ENCODE measurements at places on chromosomes 12 and 14.

DNA sequence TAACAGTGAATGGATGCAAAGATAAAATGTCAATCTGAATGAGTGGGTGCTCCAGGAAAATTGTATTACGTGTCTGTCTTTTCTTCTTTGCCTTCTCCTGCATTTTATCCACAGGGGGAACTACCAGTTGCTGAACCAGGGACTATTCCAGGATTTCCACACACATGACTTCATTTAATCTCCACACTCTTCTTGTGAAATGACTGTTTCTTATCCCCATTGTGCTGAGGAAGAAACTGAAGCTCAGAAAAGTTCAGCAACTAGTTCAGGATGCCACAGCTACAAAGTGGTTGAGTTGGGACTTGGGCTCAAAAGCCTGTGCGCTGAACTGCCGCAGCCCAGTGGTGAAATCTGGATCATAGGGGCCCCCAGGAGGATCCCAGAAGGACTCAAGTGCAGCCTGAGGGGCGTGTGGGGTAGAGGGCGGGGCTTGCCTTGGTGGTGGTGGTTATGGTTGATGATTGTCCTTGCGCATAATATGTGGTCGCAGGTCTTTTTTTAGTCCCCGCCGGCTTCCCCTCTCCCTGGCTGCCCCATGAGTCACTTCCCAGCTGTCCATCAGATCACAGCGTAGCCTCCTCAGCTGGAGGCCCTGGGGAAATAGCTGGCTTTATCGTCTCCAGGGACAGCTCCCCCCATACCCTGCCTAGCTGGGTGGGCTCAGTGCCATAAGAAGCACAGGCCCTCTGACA is 235.2 kb upstream of the CRY1 start:
- no peak for DNase-seq

DNA sequence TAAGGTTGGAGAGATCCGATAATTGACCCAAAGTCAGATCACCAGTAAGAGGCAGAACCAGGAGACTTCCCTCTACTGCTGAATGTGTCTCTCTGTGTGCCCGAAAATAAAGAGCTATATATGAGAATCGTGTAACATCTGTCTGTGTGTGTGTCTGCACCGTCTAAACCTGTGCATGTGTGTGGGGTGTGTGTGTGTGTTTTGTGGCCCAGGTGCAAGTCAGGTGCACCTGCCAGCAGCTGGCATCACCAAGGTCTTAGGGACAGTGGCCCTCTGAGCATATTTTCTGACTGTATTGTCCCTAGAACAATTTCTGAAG is 24.7 kb upstream of the KRT78 start:
- no peak for DNase-seq

DNA sequence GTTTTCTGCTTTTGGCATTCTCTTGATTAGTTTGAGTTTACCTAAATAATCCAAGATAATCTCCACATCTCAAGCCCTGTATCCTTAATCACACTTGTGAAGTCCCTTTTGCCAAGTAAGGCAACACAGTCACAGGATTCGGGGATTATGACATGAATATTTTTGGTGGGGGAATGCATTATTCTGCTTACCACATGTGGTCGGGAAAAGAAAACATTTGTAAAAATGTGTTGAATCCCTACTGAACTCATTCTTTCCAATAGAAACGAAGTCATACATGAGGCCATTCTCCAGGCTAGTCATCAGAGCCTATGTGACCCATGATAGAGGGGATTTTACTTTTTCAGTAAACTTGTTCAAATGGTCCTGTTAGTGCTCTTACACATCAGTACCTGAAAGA is 58.5 kb upstream of the PRICKLE1 start:
- DNase-seq = no peak

- DNase-seq = peak; percentile 57
Observed at GRCh38 chr12:30926243-30927221, at the start of gene TSPAN11. Gene TSPAN11 (plus strand): TSS chr12:30926748. CDS start chr12:30953992, 27,244 bp downstream.

- no peak for DNase-seq
Observed at GRCh38 chr12:71846322-71846940, 6.9 kb downstream of the TBC1D15 start.

- no peak for DNase-seq
Observed at GRCh38 chr14:103064978-103065377, 7.6 kb upstream of the CDC42BPB start.

DNA sequence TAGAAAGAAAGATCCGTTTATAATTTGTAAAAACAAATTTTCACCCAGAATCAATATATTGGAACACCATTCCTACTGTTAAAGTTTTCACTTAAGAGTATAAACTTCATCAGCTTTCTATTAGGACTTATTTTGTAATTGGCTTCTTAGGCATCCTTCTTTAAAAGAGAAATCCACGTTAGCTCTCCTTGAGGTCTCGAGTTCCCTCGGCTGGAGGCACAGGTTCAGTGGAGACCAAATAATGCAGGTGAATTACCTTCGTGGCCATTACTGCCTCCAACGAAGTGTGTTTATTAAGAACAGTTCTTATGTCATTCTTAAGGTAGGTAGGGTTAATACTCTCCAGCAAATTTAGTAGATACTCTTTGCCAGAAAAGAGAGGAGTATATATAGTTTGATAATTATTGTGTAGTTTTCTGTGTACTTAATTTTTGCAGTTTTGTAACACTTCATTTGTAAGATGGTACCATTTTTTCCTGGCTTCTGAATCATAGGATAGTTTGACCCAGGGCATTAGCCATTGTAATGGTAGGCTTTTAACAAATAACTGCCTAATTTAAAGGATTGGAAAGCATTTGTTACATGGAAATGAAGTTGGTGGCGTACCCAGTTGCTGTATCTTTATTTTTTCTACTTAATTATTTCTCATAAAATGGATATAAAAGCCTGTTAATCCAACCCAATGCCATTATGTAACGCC is 2.2 kb downstream of the CALM1 start:
- DNase-seq = no peak

GRCh38 chr14:98736701-98737338 is 535.2 kb downstream of the BCL11B start:
- DNase-seq = no peak

GRCh38 chr12:70317781-70318180 is 48.3 kb upstream of the KCNMB4 start:
- DNase-seq = no peak
